ENCODE measurements at places on chromosomes 1 and 21. TPM values are rescaled to one million over a fixed set of nuclear protein-coding genes. Genes with fewer than 3 reads are reported as not detected.

- no peak for DNase-seq
These were observed 19.4 kb downstream of the RPS6KC1 start for GRCh38 chr1:213070406-213070805.

- peak; percentile 32 for DNase-seq
These were observed 107.4 kb downstream of the LEPR start for GRCh38 chr1:65527707-65528503.

DNA sequence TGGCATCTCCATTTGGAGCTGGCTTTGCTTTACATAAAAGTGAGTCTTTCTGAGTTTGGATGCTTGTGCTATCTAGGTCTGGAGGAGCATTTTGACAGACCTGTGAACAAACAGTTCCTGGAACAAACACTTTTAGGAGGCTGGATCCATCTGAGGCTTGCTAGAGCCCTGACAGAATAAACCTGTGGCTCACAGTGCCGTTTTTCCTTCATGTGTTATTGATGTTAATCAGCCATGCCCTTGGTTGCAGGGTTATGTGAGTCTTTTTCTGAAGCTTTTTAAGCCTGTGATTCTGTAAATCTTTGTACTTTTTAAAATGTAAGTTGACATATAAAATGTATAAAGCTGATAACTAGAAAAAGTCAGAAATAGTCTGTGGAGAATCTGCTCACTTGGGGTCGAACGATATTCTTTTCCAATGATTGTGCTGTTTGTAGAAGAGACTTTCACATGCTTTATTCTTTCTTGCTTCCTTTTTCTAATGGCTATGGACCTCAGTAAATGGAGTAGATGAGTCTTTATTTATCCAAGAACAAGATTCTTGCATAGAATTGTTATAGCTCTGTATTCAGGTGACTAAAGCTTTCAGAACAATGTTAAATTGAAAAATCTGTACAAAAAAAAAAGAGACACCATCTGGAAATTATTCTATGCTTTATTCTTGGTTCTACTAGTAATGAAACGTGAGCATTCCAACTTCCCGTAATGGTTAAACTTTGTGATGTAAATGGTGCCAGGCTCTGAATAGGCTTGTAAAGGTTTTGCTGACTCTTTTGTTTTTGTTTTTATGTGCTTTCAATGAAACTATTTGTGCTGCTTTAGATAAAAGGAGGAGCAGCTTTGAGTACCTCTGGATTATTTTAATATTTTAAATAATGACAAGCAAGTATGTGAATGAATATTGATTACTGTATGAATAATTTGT, 53.7 kb downstream of the CACHD1 start:
- no peak for DNase-seq

DNA sequence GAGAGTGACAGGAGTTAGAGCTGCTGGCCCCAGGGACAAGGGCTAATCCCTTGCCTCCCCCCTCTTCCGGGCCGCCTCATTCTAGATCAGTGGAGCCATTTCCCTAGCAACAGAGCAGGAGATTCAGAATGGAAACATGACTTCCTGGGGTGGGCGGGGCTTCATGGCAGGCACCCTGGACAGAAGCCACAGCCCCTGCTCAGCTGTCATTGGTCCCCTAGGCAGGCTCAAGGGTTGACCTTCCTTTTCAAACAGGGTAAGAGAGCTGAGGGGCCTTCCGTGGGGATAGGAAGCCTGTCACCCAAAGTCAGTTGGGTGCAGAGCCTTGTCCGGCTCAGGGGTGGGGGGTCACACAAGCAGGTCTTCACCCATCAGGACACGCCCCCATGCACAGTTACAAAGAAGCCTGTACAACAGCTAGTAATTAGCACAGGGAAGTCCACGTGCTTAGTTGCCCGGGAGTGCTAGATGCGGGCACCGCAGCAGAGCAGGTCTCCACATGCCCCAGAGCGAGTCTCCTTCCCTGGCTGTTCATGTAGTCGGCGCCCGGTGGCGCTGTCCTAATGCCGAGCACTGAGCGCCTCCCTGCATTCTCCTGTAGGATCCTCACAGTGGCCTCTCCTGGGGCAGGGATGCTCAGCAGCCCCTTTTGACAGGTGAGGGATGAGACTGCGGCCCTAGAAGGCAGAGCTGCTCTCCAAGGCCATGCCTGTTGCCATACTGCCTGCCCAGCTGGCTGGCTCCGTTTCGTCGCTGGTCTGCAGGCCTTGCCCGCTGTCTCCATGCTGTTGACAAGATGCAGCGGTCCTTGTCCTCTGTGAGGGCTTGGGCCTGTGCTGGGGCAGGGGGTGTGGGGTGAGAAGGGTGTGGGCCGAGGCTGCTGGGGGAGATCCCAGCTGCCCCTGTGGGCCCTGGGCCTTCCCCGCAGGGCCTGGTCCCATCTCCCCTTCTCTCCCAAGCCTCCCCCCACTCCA, 5.1 kb downstream of the TMEM201 start:
- peak; percentile 84 for DNase-seq

USH2A gene
- 1.7 TPM for total RNA-seq

GRCh38 chr1:172399756-172400721, 20.4 kb upstream of the C1orf105 start:
- DNase-seq = no peak

DNA sequence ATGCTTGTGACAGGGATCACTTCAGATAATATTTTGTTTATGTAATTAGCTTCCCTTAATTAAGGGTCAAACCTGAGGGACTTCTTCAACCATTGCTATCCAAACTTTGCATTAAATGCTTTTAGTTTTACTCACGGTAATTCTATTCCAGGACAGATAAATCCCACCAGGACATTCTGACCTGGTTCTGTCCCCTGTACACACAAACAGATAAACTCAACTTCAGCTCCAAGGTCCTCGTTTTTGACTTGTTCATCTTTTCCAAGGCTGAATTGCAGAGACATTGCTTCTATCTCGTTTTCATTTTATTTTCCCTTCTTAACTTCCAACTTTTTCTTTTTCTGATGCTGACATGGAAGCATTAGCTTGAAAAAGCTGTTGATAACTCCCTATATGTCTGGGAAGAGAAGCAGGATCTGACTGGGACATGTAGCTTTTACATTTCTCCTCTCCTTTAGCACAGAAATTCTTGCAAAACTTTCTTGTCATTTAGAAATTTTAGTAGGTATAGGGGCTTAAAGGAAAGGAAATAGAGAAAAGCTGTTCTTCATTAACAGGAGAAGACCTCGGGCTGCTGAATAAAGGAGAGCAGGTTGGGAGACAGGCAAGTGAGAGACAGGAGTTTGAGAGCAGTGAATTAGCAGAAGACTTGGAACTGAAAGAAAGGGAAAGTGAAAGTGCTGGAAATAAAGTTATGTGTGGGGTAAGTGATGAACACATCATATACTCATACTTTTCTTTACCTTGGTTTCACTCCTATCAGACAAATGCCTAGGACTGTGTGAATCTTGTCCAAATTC, 231.7 kb upstream of the B3GALT2 start:
- DNase-seq = no peak

GRCh38 chr1:247172996-247173395, 1.2 kb upstream of the ZNF124 start:
- no peak for DNase-seq

DNA sequence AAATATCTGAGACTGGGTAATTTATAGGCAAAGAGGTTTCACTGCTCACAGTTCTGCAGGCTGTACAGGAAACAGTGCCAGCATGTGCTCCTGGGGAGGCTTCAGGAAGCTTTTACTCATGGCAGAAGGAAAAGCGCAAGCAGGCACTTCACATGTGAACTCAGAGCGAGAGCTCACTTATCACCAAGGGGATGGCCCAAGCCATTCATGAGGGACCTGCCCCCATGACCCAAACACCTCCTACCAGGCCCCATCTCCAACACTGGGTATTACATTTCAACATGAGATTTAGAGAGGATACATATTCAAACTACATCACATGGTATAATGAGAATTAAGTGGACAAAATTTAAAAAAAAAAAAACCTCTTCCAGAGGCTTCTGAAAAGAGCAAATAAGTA, 13.7 kb downstream of the WASF2 start:
- no peak for DNase-seq

GRCh38 chr1:15886611-15887167, 39.2 kb downstream of the SPEN start:
- no peak for DNase-seq

GRCh38 chr1:31651089-31651420, 6.4 kb upstream of the PEF1 start:
- no peak for DNase-seq

C21orf58 gene
- 1.0 TPM for total RNA-seq

- DNase-seq = no peak
These were observed 1.9 kb downstream of the RIMS3 start for GRCh38 chr1:40663324-40664166.

DNA sequence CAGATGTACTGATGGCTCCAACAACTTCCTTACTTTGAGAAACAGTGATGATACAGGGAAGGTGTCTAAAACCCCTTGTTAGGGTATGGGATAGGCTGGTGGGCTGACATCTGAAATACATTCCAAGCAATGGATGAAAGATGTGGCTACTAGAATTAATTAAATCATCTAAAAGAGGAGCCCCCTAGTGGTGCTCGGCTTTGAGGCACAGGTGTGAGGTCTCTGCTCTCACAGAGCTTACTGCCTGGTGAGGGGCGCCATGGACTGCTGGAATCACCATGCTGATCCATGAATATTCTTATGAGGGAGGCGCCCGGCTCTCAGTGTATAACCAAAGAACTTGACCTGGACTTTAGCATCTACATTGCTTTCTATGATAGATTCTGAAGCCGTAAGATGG, 48.5 kb downstream of the GNG4 start:
- no peak for DNase-seq

DNA sequence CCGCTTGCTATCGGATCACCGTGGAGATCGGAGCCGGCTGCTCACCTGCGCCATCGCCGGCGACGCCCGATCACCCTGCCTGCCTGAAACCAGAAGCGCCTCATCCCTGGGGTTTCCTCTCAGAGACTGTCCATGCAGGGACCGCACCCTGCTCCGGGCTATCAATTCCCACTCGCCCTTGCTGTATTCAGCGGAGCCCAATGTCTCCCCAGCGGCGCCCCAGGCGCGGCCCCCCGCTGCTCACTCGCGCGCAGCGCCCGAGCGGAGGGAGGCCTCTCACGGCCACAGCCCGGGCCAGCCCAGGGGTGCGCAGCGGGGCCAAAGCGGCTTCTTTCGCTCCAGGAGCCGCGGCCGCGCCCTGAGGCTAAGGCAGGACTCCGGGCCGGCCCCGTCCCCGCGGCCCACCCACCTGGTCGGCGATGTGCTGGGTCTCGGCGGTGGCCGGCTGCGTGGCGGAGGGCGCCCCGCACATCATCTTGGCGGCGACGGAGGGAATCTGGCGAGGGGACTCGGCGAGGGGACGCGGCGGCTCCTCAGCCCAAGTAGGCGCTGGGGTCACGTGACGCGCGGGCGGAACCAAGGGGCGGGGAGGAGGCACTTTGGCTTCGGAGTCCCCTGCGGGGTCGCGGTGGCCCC, at the start of gene CSTB:
Gene CSTB, minus strand, starts transcription at position 514 of the 636 bp plus-strand sequence. Its CDS starts 39 bp downstream, at position 475.
- DNase-seq = peak; percentile 89

NBPF10 gene
- 1.6 TPM for total RNA-seq

FLG2 gene
- total RNA-seq = not detected

SLC35F3 gene
- 0.08 TPM for total RNA-seq

DNA sequence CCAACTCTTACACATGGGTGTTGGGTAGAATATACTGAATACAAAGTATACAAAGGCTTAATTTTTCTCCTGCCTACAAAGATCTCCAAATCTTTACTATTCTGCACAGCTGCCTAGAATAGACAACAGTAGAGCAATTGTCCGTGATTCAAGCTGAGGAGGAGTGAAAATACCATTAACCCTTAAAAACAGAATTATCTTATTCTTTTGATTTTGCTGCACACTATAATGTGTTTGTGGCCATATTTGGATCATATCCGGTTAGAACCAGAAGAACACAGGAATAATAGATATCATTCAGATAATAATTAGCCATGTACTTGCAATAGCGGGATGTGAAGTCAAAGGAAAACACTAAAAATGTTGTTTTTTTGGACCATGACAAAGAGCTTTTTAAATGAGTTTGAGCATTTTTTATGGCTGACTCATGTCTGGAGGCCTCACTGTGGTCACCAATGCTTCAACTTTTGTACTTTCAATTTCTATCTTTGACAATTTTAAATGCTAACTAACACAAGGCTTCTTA, 197.6 kb upstream of the FOXD3 start:
- no peak for DNase-seq

GRCh38 chr1:44208226-44208625, 5.0 kb upstream of the DMAP1 start:
- DNase-seq = no peak

PKN2 gene
- total RNA-seq = 31.6 TPM

DNA sequence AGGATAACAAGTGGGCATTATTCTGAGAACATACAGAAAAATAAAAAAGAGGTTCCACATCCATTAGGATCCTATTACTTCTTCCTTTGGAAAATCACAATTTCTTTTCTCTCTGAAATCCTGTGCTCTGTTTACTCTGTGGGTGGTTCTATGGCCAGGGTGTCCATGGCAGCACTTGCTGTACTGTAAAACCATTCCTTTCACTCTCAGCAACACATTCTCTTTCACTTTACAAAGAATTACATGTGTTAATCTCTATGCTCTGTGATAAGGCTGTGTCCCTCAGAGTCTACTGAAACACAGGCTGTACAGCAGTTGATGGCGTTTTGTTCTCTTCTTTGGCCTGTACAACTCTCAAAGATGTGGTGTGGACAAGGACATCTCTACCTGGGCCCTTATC, 524.1 kb downstream of the PTBP2 start:
- DNase-seq = no peak

GRCh38 chr1:15206418-15207030, 40.5 kb upstream of the FHAD1 start:
- no peak for DNase-seq

DNA sequence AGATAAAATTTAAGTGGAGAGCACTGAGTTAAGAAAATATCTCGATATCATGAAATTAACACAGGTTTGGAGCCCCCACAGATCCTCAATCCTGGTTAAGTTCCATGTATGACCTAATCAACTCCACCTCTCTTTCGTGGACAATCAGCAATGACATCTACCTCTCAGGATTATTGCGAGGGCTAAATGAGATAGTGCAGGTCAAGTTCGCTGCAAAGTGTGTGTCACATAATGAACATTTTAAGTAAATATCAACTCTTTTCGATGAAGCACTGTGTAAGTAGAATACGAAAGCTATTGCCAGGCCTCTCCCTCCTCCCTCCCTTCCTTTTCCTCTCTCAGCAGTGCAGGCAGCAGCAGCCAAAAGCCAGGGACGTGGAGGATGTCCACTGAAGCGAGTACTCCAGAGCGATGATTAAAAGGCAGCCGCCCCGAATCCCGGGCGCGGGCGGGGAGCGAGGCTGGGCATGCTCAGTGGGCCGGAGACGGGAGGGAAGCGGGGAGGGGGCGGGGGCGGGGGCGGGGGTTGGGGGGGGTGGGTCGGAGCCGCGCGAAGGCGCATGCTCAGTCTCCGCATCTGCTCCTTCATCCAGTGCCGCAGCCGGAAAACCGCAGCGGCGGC, at the start of gene CAMSAP2:
Gene CAMSAP2, plus strand, starts transcription at position 567 of the 622 bp plus-strand sequence. CDS start 935 bp downstream, outside the sequence.
- DNase-seq = peak; percentile 93

SYF2 gene
- 31.8 TPM for total RNA-seq

DNA sequence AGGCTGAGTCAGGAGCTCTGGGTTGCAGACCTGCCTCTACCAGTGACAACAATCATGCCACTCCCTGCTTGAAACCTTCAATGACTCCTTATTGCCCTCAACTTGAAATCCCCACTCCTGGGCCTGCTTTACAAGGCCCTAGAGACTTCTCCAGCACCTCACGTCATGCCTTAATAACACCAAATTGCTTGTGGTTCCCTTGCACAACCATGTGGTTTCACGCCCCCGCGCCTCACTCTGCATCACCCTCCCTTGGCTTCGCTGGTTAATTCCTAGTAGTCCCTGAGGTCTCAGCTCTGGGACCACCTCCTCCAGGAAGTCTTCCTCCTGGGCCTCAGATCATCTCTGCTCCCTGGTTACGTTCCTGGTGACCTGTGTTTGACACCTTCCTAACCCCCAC, 33.0 kb downstream of the EPHA2 start:
- no peak for DNase-seq

All from left cardiac atrium (tissue), 4 donors.